ENCODE measurements at places on chromosomes 2 and 18. TPM values are rescaled to one million over a fixed set of nuclear protein-coding genes. Genes with fewer than 3 reads are reported as not detected.

The LIMS1 gene
- 180 TPM for total RNA-seq

The PRSS56 gene
- not detected for total RNA-seq

The SLC9A4 gene
- total RNA-seq: not detected

The OSR1 gene
- 0.07 TPM for total RNA-seq

The POTEC gene
- total RNA-seq: not detected

The SIX3 gene
- not detected for total RNA-seq

The LYPD6B gene
- not detected for total RNA-seq

All from thoracic aorta endothelial cell (primary cell).